ENCODE measurements at places on chromosomes 5 and 9.

GRCh38 chr5:15238006-15238405, 262.0 kb upstream of the FBXL7 start:
- no peak for DNase-seq

GRCh38 chr5:132327252-132327955, 33.2 kb downstream of the SLC22A4 start:
- no peak for DNase-seq

DNA sequence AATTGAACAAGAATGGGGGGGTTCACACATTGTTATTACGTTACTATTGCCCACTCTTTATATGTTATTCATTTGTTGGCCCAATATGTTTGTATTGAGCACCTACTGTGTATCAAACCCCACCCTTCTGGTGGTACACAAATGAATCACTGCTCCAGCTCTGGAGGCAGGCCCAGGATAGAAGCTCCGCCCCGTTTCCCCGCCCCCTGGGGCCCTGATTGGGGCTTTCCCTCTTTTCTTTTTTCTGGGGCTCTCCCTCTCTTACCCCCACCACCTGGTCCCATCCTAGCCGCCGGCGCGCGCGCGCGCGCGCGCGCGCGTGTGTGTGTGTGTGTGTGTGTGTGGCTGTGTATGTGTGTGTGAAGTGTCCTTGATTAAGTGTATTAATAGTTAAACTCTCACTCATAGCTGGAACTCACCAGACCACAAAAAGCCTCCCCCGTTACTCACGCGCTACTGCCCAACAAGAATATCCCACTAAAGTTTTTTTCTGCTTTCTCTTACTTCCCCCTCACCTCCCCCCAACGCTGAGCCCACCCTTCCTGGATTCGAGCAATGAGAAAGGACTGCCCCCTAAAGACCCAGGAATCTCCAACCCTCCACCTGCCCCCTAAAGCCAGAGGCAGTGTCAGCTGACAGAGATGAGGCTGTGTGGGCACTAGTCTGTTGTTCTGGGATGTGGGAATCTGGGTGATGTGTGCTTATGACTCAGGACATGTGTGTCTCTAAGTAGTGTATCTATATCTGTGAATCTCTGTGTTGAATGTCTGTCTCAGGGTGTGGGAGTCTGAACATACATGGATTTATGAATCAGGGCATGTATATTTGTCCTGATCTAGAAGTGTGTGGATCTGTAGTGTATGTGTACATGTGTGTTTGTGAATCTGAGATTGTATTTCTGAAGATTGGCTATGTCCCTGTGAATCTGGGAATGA, 4.0 kb downstream of the CXXC5 start:
- peak; percentile 19 for DNase-seq

DNA sequence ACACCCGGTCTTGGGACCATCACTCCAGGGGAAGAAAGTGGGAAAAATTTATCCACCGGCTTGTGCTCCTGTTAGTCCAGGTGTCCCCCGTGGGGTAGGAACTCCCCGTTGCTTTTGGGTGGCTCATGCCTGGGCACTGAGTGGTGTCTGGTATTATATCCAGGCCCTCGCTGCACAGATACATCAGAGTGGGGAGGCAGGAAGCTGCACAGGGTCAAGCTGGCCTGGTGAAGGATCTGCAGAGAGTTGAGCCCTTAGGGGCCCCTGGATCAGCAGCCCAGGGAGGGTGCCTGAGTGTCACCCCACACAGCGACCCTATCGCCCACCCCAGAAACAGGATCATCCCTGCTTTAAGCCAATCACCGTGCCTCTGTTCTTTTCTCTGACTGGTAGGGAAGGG, 24.4 kb upstream of the COL5A1 start:
- no peak for DNase-seq

DNA sequence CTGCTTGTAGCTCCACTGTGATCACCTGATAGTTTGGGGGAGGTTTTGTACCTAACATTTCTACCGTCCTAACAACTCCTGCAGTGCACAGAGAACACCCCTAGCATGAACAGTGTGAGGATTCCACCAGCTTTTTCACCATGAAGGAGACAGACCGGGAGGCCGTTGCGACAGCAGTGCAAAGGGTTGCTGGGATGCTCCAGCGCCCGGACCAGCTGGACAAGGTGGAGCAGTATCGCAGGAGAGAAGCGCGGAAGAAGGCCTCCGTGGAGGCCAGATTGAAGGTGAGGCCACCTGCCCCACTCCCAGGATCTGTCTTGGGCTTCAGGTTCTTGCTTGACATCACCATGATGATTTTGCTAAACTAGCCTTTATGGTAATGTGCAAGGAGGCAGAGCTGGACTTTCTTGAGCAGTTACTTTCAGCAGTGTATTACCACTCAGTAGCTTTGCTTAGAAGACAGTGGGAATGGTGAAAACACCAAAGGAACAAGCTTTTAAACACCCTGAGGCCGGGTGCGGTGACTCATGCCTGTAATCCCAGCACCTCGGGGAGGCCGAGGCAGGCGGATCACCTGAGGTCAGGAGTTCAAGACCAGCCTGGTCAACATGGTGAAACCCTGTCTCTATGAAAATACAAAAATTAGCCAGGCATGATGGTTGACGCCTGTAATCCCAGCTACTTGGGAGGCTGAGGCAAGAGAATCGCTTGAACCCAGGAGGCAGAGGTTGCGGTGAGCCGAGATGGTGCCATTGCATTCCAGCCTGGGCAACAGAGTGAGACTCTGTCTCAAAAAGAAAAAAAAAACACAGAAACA, 3.3 kb downstream of the EXOC3 start:
- no peak for DNase-seq

- DNase-seq, result no peak
Measured at GRCh38 chr5:135707302-135707701, 127.2 kb upstream of the SLC25A48 start.

DNA sequence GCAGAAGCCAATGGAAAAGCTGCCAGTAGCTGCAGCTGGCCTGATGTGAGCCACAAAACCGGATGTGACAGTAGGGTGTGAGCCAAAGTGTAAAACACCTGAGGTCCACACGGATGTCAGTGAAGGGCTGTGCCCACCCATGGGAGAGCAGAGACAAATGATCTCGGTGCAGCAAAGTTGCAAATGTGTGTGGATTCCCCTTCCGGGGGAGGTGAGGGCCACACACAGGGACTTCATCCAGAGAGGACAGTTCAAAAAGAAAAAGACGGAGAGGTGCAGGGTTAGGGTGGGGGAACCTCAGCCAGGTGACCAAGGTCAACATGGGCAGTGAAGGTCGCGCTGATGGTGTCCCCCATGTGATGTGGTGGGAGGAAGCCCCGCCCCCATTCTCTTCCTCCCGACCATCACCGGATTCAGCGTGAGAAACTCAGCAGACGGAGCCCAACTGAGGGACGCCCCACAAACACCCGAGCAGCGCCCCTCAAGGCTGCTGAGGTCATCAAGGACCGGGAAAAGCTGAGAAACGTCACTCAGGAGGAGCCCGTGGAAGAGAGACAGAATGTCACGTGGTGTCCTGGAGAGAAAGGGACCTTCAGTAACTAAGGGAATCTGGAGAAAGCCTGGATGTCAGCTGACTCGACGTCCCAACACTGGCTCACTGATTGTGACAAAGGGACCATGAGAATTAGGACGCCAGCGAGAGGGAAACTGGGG, 11.4 kb upstream of the PTGDS start:
- DNase-seq, result no peak

GRCh38 chr9:34777666-34778065, 67.7 kb upstream of the CCL21 start:
- DNase-seq, result no peak

DNA sequence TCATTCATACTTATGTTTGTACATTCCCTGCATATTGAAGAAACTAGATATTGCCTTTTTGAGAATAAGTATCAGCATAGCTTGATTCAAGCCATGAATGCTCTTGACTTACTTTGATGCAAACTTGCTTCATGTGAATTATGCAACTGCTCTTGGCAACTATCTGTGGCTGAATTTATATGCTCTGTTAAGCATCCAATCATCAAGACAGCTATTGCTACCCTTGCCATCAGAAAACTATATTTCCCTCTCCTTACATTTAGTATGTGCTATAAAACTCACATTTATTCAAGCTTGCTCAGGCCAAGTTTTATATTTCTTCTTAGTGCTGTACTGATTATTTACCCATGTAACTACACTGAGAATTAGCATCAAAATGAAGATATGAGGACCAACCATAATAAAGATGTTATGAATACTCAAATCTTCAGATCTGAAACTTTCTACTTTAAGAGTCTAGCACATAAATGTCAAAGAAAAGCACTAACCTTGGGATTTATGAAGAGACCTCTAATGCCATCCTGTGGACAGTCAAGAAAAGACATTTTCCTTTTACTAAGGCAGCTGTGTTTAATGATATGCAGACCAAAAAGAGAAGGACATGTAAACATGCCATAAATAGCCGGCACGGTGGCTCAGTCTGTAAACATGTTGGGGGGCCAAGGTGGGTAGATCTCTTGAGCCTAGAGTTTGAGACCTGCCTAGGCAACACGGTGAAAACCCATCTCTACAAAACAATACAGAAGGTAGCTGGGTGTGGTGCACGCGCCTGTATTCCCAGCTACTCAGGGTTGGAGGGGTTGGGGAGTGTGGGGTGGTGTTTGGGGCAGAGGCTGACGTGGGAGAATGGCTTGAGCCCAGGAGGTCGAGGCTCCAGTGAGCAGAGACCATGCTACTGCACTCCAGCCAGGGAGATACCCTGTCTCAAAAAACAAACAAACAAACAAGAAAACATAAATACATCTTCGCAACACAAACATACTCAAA, 267.0 kb upstream of the TYRP1 start:
- DNase-seq, result no peak
